ENCODE measurements at places on chromosomes 4 and X. TPM values are rescaled to one million over a fixed set of nuclear protein-coding genes. Genes with fewer than 3 reads are reported as not detected.
A peak's percentile ranks its signal among the peaks of the same experiment; 100 is the strongest.

DIPK2B gene
- total RNA-seq: 10.1 TPM

DNA sequence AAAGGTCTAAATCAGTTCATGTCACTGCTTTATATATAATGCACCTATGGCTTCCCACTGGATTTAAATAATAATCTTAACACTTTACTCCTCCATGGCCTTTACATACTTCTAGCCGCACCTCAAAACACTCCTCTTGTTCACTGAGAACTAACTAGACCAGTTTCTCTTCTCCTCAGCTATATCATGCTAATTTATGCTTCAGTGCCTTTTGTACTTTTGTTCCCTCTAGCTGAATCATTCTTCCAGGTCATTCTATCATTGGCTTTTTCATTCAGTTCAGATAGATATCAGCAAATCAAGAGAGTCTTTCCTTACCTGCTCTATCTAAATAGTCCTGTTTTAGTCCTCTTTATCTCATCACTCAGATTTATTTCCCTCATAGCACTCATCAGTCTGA is 64.2 kb downstream of the TET2 start:
- H3K36me3 ChIP-seq: no peaks in the 10 kb centered on the region
- no peaks in the 10 kb centered on the region for H3K27me3 ChIP-seq
- no peak overlapping the region for H3K4me3 ChIP-seq
- H3K4me1 ChIP-seq: peaks cover 4% of the 10 kb centered on the region

- no peak overlapping the region for H3K4me3 ChIP-seq
- H3K27ac ChIP-seq: peak overlapping the region; percentile 99
- H3K4me1 ChIP-seq: peaks cover 83% of the 10 kb centered on the region
- H3K36me3 ChIP-seq: no peaks in the 10 kb centered on the region
- DNase-seq: peak; percentile 73
Measured at GRCh38 chr4:94507708-94508107, 56.0 kb downstream of the PDLIM5 start.

- H3K4me1 ChIP-seq: no peaks in the 10 kb centered on the region
- H3K27me3 ChIP-seq: no peaks in the 10 kb centered on the region
- DNase-seq: no peak
- H3K36me3 ChIP-seq: no peaks in the 10 kb centered on the region
Measured at GRCh38 chr4:59553063-59553720, 1646.9 kb upstream of the ADGRL3 start.

- H3K4me3 ChIP-seq: no peak overlapping the region
- no peak overlapping the region for H3K27ac ChIP-seq
- DNase-seq: no peak
Measured at GRCh38 chr4:156223985-156224384, 270.3 kb upstream of the CTSO start.

ARX gene
- 3.2 TPM for total RNA-seq

GRCh38 chrX:152197465-152197864 is 59.1 kb upstream of the MAGEA10 start:
- no peak overlapping the region for H3K4me3 ChIP-seq
- H3K36me3 ChIP-seq: no peaks in the 10 kb centered on the region
- no peak overlapping the region for H3K27ac ChIP-seq
- no peaks in the 10 kb centered on the region for H3K27me3 ChIP-seq

GRCh38 chrX:118468122-118468521 is 27.5 kb upstream of the DOCK11 start:
- H3K4me1 ChIP-seq: no peaks in the 10 kb centered on the region
- H3K27ac ChIP-seq: no peak overlapping the region
- H3K4me3 ChIP-seq: no peak overlapping the region
- H3K36me3 ChIP-seq: no peaks in the 10 kb centered on the region
- H3K27me3 ChIP-seq: no peaks in the 10 kb centered on the region
- DNase-seq: no peak

MAGED4B gene
- total RNA-seq: not detected

GRCh38 chrX:119424999-119425398 is 25.9 kb downstream of the SLC25A43 start:
- H3K4me1 ChIP-seq: no peaks in the 10 kb centered on the region
- no peak overlapping the region for H3K4me3 ChIP-seq
- no peak for DNase-seq
- no peaks in the 10 kb centered on the region for H3K27me3 ChIP-seq
- H3K36me3 ChIP-seq: no peaks in the 10 kb centered on the region

DNA sequence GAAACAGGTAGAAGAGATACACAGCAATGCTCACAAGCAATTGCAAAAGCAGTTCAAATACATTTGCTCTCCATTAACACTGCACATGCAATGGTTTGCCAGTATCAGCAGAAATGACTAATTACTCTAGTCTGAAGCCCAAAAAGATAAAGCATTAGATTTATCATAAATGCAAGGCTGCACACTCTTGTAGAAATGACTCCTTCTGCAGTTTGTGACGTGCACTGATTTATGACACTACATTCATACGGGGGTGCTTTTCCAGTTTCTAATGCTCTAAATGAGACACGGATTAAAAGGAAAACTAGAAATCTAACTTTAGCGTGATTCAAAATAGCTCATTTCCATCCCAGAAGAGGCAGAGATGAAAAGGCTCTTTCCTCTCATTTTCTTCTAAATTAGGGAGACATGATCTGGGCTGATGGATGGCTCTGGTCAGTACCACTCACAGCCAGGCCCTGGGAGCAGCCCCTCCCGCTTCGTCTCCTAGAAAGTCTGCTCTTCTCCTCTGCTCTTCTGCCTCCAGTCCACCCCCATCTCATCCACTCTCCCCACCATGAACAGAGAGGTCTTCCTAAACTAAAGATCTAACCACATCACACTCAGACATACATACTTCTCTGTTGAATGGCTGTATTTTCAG is 33.2 kb downstream of the PPP2R2C start:
- H3K27me3 ChIP-seq: peaks cover 5% of the 10 kb centered on the region
- DNase-seq: no peak
- no peaks in the 10 kb centered on the region for H3K36me3 ChIP-seq
- H3K27ac ChIP-seq: no peak overlapping the region
- no peak overlapping the region for H3K4me3 ChIP-seq

SOD3 gene
- total RNA-seq: 2.5 TPM

IQCM gene
- total RNA-seq: not detected

DNA sequence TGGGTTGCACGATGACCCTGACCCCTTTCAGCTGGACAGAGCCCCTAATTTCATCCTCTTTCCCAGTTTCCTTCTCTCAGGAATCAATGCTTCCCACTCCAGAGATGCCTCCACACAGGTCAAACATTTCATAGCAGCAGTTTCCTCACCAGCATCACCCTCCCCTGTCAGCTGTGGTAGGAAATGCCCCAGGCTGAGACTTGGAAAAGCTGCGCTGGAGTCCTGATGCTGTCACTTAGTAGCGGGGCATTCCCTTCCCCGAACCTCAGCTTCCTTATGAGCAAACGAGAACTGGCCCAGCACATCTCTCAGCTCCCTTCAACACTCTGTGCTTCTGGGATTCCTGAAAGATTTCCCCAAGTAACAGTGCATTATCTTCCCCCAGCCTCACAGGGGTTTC is 2.7 kb downstream of the GJB1 start:
- no peak overlapping the region for H3K4me3 ChIP-seq
- H3K4me1 ChIP-seq: no peaks in the 10 kb centered on the region
- no peak for DNase-seq
- H3K36me3 ChIP-seq: no peaks in the 10 kb centered on the region
- no peaks in the 10 kb centered on the region for H3K27me3 ChIP-seq

GRCh38 chrX:30349946-30350345 is 40.8 kb upstream of the NR0B1 start:
- no peak overlapping the region for H3K27ac ChIP-seq
- H3K4me3 ChIP-seq: no peak overlapping the region
- DNase-seq: no peak
- no peaks in the 10 kb centered on the region for H3K27me3 ChIP-seq

- no peaks in the 10 kb centered on the region for H3K36me3 ChIP-seq
- H3K27me3 ChIP-seq: no peaks in the 10 kb centered on the region
- H3K4me1 ChIP-seq: no peaks in the 10 kb centered on the region
- no peak overlapping the region for H3K27ac ChIP-seq
- DNase-seq: no peak
Measured at GRCh38 chr4:6616087-6616995, 24.1 kb upstream of the MRFAP1 start.

DNA sequence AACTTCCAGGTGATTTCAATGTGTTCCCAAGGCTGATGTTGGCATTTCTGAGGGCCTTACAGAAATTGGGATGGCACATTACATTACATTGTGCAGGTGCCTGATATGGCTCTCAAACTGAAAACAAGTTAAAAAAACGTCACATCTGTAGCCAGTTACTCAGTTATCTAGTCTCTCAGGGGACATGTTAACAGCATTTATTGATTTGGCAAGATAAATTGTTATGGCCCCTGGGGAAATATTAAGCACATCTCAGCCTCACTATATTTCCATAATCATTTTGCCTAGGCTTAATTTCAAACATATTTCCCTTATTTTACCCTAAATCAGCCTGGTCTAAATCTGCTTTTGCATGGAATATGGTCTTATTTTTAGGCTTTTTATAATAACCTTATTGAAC is 290.0 kb downstream of the IL15 start:
- H3K27ac ChIP-seq: no peak overlapping the region
- H3K4me3 ChIP-seq: no peak overlapping the region
- H3K4me1 ChIP-seq: no peaks in the 10 kb centered on the region
- no peaks in the 10 kb centered on the region for H3K36me3 ChIP-seq

NDP gene
- not detected for total RNA-seq

NOX1 gene
- total RNA-seq: not detected

DNA sequence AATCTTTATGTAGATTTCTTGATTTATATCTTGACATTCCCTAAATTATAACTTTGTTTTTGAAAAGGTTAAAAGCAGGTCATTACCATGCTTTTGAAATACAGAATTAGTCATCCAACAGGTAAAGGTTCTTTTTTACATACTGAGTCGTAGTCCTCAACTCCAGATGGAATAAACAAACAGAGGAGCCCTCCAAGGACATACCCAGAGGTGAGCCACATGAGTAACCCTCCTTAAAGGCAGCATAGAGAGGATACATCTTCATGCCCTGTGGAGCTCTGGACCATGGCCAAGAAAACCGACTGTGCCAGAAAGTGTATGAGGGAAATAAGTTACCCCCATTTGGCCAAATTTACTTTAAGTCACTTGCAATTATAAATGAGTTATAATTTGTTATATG is 95.3 kb upstream of the MCF2 start:
- no peaks in the 10 kb centered on the region for H3K36me3 ChIP-seq
- no peaks in the 10 kb centered on the region for H3K4me1 ChIP-seq
- H3K4me3 ChIP-seq: no peak overlapping the region
- DNase-seq: no peak
- no peaks in the 10 kb centered on the region for H3K27me3 ChIP-seq
- H3K27ac ChIP-seq: no peak overlapping the region

- DNase-seq: no peak
- no peak overlapping the region for H3K27ac ChIP-seq
- no peaks in the 10 kb centered on the region for H3K27me3 ChIP-seq
- H3K36me3 ChIP-seq: no peaks in the 10 kb centered on the region
Measured at GRCh38 chr4:141290771-141291170, 70.1 kb downstream of the ZNF330 start.

DNA sequence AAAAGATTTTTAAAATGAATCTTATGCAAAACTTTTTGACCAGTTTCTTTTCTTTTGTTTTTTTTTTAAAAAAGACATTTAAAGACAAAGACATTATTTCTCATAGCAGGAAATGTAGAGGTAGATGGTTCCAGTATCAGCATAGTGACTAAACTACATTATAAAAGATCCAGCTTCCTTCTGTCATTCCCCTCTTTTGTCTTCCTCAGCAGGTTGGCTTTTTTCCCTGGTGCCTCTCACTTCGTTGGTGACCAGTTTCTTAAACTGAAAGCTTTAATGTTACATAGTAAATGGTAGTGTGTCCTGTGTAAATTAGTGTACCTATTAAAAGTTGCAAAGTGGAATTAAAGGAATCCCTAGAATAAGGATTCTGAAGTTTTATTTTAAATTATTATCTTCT is 36.1 kb downstream of the DCK start:
- H3K27me3 ChIP-seq: no peaks in the 10 kb centered on the region
- H3K4me1 ChIP-seq: peaks cover 10% of the 10 kb centered on the region
- no peaks in the 10 kb centered on the region for H3K36me3 ChIP-seq
- no peak overlapping the region for H3K27ac ChIP-seq
- no peak overlapping the region for H3K4me3 ChIP-seq
- DNase-seq: no peak

- no peak for DNase-seq
- no peaks in the 10 kb centered on the region for H3K4me1 ChIP-seq
- H3K4me3 ChIP-seq: peak overlapping the region; percentile 54
- no peaks in the 10 kb centered on the region for H3K27me3 ChIP-seq
Measured at GRCh38 chrX:73213734-73214425, 771 bp downstream of the NAP1L2 start.

- H3K4me1 ChIP-seq: peaks cover 9% of the 10 kb centered on the region
- no peak for DNase-seq
- no peak overlapping the region for H3K4me3 ChIP-seq
- peak overlapping the region; percentile 55 for H3K27ac ChIP-seq
Measured at GRCh38 chr4:151950993-151951670, 190.3 kb upstream of the GATB start.

CFAP47 gene
- not detected for total RNA-seq

LNX1 gene
- 7.0 TPM for total RNA-seq

DNA sequence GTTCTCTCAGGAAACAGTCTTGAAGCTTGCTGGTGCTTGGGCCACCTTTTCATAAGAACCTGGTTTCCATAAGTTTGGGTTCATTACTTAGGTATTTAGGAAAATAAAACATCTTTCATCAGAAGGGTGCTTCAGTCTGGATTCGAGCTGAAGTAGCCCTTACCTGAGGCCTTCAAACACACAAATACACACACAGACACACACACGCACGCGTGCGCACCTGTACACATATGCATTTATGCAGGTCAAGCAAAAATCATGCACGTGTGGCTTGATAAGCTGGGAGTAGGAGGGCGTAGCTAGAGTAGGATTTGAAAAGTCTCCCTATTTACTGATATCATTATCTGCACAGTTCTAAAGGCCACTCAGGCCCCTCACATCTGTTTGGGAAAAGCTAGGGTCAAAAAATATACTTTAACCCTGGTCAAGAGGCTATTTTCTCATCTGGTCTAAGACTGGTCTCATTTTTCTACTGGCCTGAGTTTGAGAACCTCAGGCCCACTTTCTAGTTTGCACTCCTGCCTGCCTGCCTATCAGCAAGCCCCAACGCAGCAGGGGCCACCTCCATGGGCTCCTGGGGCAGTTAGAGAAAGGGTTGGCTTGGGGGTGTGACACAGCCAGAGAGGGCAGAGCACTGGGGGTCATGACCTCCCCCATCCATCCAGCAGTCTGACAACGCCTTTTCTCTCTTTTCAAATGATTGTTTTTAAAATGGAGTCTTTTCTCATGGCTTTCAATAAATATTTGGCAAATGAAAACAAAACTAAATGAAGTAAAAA is 64.3 kb downstream of the RASL11B start:
- DNase-seq: no peak
- H3K4me3 ChIP-seq: no peak overlapping the region
- no peaks in the 10 kb centered on the region for H3K27me3 ChIP-seq
- no peaks in the 10 kb centered on the region for H3K4me1 ChIP-seq

GRCh38 chrX:120739300-120739699 is 109.4 kb upstream of the C1GALT1C1 start:
- H3K36me3 ChIP-seq: no peaks in the 10 kb centered on the region
- H3K27me3 ChIP-seq: no peaks in the 10 kb centered on the region
- H3K4me3 ChIP-seq: no peak overlapping the region
- no peaks in the 10 kb centered on the region for H3K4me1 ChIP-seq

GBA3 gene
- not detected for total RNA-seq

- no peak overlapping the region for H3K27ac ChIP-seq
- no peaks in the 10 kb centered on the region for H3K4me1 ChIP-seq
- no peak for DNase-seq
- no peaks in the 10 kb centered on the region for H3K36me3 ChIP-seq
- no peak overlapping the region for H3K4me3 ChIP-seq
Measured at GRCh38 chrX:5857232-5857631, 371.4 kb downstream of the NLGN4X start.

SYTL5 gene
- total RNA-seq: not detected
